ENCODE measurements at places on chromosomes 16 and 17.

DNA sequence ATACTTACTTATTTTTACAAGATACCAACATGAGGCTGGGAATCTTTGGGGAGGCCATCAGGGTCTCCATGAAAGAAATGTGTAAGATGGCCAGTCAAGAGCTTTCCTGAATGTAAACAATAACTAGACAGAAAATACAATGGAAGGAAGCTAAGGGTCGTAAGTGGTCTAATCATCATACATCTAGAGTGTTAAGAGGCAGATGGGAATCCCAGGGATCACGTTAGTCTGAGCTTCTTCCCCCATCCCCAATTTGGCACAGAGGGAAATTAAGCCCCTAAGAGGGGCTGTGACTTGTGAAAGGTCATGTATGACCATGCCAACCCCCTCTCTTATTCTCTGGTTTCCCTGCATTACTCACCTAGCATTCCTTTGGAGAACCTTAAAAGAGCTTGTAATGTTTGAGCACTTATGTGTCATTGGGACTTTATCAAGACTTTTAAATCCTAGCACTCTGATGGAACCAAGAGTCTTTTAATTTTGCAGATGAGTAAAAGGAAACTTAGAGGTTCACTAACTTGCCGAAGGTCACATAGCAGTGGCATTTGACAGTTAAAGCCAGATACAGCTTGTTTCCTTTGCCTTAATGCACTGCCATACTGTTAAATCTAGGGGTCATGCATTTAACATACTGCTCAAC, 46.1 kb downstream of the DCUN1D3 start:
- H3K27ac ChIP-seq = no peak overlapping the region
- DNase-seq = no peak
- H3K4me1 ChIP-seq = no peaks in the 10 kb centered on the region

DNA sequence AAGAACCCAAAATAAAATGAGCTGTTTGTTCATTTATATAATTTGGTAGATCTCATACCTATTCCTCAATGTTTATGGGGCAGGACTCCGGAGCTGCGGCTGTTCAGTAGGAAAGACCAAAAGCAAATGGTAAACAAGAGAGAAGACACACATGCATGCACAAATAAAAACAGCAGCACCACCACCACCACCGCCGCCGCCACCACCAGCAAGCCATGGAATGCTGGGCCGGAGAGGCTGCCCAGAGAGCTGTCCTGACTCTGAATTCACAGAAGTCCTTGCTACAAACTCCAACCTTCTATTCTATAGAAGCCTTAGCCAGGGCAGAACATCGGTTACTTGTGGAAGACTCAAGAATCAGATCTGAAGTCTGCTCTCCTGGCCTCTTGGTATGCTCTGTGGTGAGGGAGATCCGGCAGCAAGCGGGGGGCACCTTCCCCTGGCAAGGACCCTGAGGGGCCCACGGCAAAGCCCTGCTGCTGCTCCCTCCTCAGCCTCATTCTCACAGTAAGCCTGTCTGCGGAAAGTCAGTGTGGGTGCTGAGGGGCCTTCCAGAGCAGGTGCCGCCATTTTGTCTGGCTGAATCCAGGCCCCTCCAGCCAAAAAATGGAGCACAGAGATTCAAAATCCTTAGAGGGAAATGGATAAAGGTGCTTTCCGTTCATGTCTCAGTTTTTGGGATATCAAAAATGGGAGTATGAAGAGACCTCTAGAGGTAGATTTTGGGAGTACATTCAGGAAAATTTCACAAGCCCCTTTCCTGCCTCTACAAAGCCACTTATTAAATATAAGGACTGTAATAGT, 6.4 kb upstream of the FOXJ1 start:
- H3K27me3 ChIP-seq = no peaks in the 10 kb centered on the region
- no peak for DNase-seq
- H3K4me3 ChIP-seq = no peak overlapping the region
- H3K36me3 ChIP-seq = no peaks in the 10 kb centered on the region
- no peak overlapping the region for H3K27ac ChIP-seq

- H3K4me3 ChIP-seq = no peak overlapping the region
- H3K27ac ChIP-seq = peak overlapping the region; percentile 46
- peaks cover 17% of the 10 kb centered on the region for H3K4me1 ChIP-seq
- peak; percentile 76 for DNase-seq
- H3K27me3 ChIP-seq = no peaks in the 10 kb centered on the region
Measured at GRCh38 chr17:73281928-73282327, 20.2 kb upstream of the CPSF4L start.

GRCh38 chr16:81866820-81867440, 87.8 kb downstream of the PLCG2 start:
- peak overlapping the region; percentile 28 for H3K27ac ChIP-seq
- H3K36me3 ChIP-seq = peaks cover 45% of the 10 kb centered on the region
- DNase-seq = no peak
- peaks cover 43% of the 10 kb centered on the region for H3K4me1 ChIP-seq
- H3K4me3 ChIP-seq = no peak overlapping the region
- H3K27me3 ChIP-seq = no peaks in the 10 kb centered on the region

DNA sequence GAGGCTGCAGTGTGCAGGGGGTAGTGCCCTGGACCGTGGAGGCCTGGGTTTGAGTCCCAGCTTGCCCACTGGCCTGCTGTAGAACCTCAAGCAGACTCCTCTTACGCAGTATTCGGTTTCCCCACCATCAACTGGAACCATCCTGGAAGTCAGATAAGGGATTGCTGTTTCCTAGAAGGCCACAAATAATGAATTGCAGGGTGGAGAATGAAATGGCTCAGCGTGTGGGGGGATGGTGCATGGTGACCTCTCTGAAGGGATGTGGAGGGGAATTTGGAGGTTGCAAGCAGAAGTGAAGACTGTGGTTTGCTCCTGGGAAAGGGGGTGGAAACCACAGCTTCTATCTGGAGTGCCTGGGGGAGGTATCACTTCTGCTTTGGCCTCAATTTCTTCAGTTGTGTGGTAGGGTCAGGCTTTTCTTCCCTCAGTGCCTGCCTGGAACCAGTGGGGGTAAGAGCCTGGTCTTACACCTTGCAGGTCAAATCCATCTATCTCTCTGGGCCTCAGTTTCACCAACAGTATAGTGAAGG, 1.7 kb downstream of the ADGRG5 start:
- peaks cover 43% of the 10 kb centered on the region for H3K4me1 ChIP-seq
- no peaks in the 10 kb centered on the region for H3K27me3 ChIP-seq
- H3K27ac ChIP-seq = peak overlapping the region; percentile 94
- peak overlapping the region; percentile 98 for H3K4me3 ChIP-seq

- H3K4me1 ChIP-seq = no peaks in the 10 kb centered on the region
- H3K4me3 ChIP-seq = no peak overlapping the region
- H3K27ac ChIP-seq = no peak overlapping the region
- no peaks in the 10 kb centered on the region for H3K27me3 ChIP-seq
- no peak for DNase-seq
Measured at GRCh38 chr17:10574324-10574723, 24.9 kb upstream of the MYH2 start.

Measured in GM12878 (cell line).